ENCODE measurements at places on chromosomes 12 and 14.

- DNase-seq = no peak
These were observed 68.8 kb upstream of the CAND1 start for GRCh38 chr12:67200386-67200785.

GRCh38 chr12:120762086-120762485 is 36.5 kb downstream of the ACADS start:
- DNase-seq = no peak

GRCh38 chr12:54139019-54139418 is 49.8 kb downstream of the SMUG1 start:
- no peak for DNase-seq

GRCh38 chr14:57390806-57391516 is 575 bp downstream of the NAA30 start:
- DNase-seq = peak; percentile 30

DNA sequence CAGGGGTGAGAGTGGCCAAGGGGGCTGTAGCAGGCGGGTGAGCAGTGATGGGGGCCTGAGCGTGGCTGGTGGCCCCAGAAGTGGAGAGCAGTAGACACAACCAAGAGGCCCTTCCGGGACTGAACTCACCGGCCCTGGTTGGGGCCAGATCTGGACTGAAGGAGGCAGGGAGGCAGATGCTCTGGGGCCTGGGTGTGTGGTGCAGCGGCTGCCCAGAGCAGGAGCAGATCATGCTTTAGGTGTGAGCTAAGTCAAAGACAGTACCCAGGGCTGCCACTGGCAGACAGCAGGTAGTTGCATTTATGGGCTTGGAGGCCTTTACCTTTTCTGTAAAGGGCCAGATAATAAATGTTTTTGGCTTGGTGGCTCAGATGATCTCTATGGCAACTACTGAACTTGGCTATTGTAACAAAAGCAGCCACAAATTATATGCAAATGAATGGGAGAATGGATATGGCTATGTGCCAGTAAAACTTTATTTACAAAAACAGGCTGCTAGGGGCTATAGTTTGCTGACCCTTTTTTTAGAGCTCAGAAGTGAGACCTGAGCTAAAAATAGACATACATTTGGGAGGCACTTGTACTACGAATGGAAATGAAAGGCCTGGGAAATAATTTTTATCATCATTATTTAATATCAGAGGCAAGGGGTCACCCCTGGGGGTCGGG is 25.6 kb downstream of the SETD1B start:
- DNase-seq = no peak

DNA sequence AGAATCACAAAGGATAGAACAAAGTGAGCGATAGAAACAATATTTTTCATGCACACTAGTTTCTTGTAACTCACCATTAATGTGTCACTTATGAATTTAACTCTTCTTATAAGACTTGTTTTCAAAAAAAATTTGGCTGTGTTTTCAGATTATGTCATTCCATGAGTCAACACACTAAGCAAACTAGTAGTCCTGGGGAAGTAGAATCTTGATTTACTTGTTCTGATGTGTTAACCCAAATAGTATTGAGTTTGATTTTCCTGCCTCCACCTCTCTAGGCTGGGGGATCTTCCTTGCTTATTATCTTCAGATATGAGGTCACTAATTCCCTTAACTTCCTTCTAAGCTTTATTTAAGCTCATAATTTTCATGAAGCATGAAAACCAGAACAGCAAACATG is 151.0 kb upstream of the SEL1L start:
- no peak for DNase-seq

GRCh38 chr12:90174956-90175355 is 466.3 kb upstream of the ATP2B1 start:
- DNase-seq = no peak

- peak; percentile 64 for DNase-seq
These were observed 157.9 kb upstream of the PARP11 start for GRCh38 chr12:4030929-4031702.

DNA sequence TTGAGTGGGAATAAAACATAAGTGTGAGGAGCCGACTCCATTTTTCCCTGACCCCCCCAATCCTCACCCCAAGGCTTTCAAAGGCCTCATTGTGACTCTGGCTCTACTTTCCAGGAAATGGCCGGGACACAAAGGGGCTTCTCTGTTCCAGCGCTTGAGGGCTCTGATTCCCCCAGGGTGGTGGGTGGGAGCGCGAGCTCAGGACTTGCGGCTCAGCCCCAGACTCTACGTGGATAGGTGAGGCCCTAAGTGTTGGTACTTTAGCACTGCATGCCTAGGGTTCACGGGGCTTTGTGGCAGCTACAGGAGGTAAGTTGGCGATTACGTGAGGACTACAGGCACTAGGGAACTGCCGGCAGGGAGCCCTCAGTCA is 553 bp downstream of the CNPY2 start:
- no peak for DNase-seq

GRCh38 chr12:65930114-65930828 is 106.0 kb downstream of the HMGA2 start:
- no peak for DNase-seq
